ENCODE measurements at places on chromosomes 3 and 15.

DNA sequence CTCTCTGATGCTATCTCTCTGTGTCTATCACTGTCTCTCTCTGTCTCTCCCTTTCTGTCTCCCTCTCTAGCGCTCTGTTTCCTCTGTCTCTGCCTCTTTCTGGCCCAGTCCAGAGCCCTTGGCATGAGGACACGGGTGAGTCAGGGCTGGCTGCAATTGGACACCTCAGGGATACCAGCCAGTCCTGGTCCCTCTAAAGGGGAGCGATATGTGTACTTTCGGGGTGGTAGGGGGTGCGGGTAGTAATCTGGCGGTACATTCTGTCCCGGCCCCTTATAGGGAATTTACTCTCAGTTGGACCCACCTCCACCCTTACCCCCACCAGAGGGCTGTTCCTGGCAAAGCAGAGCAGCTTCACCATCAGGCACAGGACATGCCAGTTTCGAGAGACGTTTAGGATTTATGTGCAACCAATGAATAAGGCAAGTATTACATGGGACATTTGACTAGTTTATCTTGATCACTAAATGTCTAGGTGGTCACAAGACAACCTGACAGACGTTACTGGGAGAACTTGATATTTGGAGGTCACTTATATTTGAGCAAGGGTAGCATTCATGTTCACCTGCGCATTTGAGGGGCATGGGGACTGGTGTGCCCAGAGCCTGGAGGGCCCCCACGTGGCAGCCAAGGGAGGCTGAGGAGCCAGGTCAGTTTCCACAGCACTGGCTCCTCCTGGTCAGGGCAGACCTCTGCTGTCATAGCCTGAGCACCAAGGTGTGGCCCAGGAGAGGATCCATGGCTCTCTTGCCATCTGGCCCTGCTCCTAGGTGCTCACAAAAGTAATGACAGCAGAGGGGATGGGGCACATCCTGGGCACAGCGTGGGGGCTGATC is 256.1 kb downstream of the PLCL2 start:
- no peak for DNase-seq

DNA sequence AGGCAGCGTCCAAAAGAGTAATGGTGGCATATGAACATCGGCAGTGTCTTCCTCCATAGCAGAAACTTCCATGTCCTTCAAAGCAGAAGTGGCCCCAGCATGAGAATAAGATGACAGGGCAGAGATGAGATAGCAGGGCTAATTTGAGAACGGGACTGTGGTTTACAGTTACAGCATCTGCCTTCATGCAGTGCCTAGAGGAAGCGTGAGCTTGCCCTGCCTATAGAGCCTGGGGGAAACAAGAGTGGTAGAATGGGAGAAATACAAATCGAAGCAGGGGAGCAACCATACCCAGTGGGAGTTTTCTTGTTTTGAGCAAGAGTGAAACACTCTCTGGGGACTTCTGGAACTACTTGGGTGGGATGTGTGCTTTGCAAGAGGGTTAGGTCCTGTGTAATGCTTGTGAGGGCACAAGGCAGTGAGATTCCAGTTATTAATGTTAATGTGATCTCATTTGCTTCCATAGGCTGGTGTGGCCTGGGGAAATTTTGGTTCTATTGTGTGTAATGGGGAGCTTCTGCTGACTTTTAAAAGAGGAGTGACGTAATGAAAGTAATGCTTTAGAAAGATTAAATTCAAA is 616.9 kb downstream of the ZIC1 start:
- DNase-seq, result no peak

- DNase-seq, result no peak
These were observed 7.5 kb downstream of the GOLIM4 start for GRCh38 chr3:168088106-168088720.

- no peak for DNase-seq
These were observed 312.8 kb upstream of the C2CD4B start for GRCh38 chr15:62477929-62478328.

GRCh38 chr15:35725353-35725752 is 179.4 kb upstream of the DPH6 start:
- DNase-seq, result no peak

DNA sequence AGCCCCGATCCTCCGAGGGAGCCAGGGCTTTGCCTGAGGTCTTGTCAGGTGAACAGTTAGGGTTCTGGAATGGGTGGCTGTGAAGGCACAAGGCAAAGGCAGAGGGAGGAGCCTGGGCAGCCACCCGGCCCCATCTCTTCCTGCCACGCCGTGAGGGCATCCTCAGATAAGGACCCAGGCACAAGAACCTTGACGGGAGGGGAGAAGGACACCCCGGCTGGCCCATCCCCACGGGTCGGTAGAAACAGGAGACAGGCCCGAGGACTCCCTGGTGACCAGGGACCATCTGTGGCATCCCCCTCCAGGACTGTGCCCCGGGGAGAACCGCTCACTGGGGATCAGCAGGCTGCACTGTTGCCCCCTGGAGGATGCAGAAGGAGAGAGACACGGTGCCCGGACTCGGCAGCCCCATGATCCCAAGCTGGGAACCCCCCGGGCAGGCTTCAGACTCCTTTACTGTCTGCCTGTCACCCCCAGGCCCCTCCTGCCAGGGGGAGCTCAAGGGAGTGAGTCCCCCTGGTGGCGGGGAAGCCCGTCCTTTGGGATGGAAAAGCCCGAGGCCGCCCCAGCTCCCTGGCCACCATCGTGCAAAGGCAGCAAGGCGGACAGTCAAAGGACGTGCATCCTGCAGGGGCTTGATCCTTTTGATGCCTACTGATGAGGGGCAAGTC is 12.3 kb upstream of the PCSK6 start:
- peak; percentile 93 for DNase-seq

GRCh38 chr3:47846880-47847248 is 43.9 kb downstream of the DHX30 start:
- DNase-seq, result no peak

Data from posterior cingulate gyrus (tissue), 11 donors.